ENCODE measurements at places on chromosomes 2 and 18. TPM values are rescaled to one million over a fixed set of nuclear protein-coding genes. Genes with fewer than 3 reads are reported as not detected.

DNA sequence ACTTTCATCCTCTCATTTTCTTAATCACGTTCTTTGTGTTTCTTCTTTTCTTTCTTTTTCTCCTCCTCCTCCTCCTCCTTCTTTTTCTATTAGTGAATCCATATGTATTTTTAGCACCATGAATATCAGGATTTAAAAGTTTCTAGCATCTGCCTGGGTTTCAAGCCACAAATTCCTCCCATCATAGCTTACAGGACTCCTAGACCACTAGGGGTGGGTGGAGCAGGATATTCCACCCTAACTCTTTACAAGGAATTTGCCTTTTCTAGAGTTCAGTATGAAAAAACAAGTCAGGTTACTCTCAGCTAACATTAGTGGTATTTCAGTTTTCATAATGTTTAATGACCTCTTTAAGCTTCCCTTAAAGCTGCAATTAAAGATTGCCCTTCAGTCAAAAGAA lies 19.1 kb upstream of the LRRTM1 start:
- DNase-seq: no peak

GRCh38 chr2:102235042-102235473 lies 48.2 kb downstream of the IL1RL2 start:
- no peak for DNase-seq

GRCh38 chr2:221792971-221793521 lies 220.9 kb upstream of the EPHA4 start:
- DNase-seq: no peak

- no peak for DNase-seq
These were observed 1.6 kb upstream of the SLC5A7 start for GRCh38 chr2:107984707-107985106.

DNA sequence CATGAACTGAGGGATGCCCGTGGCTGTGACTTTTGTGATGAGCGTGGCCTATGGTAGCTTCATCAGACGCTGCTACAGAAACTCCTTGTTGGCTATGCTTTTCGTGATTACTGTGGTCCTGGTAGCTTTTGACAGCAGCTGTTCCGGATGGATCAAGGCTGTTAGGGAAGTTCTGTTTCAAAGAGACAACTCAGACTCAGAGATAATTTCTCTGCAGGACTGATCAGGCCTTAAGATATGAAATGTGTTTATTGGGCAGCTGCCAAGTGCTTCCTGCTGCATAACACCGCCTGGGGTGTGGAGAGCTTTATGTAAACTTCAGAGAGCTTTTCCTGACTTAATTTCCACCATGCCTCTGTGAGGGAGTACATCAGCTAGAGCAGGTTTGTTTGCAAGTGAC lies 243.8 kb downstream of the TSN start:
- DNase-seq: no peak

GRCh38 chr2:1990151-1990589 lies 245.9 kb upstream of the PXDN start:
- no peak for DNase-seq

DNA sequence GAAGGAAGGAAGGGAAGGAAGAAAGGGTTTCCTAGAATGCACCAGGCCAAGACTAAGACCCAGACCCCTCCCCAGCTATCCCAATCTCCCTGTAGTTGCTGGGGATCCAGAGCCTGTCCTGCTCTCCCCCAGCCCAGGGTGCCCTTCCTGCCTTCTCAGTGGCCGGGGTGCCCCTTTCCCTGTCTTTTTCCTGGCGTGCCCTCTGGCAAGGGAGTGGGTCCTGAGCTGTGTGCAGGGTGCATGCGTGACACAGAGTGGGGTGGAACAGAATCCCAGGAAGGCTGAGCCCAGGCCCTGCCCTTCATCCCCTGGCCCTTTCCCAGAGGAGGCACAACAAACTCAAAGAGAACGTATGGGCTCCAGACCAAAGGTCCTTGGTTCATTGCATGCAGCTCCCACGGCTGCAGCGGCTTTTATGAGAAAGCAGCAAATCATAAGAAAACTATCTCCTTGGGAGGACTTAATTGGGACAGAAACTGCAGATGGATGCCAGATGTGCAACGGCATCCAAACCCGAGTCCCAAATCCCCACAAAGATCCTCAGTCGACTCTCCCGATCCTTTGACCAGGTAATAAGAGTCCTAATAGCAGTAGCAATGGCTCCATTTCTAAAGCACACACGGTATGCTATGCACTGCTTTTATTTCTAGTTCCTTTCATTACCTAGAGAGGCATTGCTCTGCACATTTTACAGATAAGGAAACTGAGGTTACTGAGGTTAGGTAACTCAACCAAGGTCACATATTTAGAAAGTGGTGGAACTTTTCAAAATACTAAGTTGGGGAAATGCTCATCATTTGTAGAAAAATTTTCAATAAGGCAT lies 12.7 kb upstream of the ARID5A start:
- DNase-seq: no peak

DNA sequence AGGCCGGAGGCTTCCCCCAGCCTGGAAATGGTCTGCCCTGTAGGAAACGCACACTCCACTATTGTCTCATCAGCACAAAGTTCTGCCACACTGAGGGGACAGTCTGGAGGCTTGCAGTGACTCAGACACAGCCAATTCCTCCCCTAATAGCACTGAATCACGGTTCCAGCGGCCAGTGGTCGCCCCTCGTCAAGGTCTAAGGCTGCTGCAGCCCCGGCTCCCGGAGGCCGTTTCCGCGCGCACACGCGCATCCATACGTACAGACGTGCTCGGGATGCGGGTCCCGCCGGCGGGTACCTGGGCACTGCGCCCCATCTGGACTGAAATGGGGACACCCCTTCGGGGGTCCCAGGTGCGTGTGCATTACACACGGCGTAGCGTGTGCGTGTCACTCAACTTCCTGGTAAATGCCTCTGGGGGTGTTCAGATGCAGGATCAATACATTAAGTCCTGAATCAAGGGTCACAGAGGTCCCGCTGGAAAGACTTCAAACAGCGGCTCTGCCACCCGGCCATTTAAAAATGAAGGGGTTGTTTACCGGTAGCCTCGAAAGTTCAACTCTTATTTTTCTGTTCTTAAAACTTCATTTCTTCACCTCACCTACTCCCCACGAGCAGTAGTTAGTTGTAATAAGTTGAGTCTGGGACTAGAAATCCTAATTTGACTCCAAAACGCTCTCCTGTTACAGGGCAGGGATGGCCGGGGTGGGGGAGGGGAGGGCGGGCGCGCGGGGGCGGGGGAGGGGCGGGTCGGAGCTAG lies 572 bp upstream of the ZNF516 start:
- no peak for DNase-seq

GRCh38 chr2:146412625-146413024 lies 1432.2 kb upstream of the ACVR2A start:
- DNase-seq: no peak

DNA sequence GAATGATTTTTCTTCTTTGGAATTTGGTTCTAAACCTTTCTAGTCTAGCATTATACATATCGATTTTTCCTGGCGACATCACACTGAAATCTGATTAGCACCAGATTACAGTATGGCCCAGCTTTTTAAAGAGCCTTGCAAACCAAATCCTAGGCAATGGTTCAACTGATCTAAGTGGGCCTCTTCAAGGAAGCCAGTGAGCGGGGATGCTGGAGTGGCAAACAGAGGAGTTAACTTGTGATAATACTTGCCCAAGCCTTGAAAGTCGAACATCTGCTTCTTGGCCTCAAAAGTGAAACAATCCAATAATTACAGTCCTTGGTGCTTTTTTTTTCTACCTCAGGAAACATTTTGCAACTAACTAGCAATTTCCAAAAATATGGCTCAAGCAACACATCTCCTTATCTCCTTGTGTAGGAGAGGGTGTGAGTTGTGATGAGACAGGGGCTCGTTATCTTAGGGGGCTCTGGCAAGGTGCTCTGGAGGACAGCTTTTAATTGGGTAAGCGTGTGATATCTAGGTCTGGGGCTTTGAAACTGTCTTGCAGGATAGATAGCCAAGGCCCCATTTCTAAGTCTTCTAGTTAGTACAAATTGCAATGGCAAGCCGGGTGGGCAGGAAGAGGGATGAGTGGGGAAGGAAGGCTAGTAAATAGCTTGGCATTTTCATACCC lies 240.2 kb upstream of the CCDC68 start:
- no peak for DNase-seq

- no peak for DNase-seq
These were observed 153.6 kb downstream of the CCDC85A start for GRCh38 chr2:56337342-56337741.

DNA sequence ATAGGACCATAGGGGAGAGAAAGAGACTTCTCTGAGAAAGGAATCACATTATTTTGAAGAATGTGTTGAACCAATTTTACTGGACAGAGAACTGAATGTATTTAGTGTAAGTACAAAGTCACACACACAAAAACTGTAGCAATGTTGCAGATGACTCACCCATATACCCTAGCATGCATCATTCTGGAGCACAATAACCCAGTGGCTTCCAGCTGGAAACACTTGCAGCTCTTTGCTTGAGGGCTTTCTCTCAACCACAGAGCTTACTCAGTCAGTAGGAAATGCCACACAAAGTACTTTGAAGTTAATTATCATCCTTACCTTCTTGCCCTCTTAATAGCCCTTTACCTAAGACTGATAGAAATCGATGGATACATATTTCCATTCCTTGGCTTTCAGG lies 760.0 kb upstream of the FSHR start:
- DNase-seq: no peak

DNA sequence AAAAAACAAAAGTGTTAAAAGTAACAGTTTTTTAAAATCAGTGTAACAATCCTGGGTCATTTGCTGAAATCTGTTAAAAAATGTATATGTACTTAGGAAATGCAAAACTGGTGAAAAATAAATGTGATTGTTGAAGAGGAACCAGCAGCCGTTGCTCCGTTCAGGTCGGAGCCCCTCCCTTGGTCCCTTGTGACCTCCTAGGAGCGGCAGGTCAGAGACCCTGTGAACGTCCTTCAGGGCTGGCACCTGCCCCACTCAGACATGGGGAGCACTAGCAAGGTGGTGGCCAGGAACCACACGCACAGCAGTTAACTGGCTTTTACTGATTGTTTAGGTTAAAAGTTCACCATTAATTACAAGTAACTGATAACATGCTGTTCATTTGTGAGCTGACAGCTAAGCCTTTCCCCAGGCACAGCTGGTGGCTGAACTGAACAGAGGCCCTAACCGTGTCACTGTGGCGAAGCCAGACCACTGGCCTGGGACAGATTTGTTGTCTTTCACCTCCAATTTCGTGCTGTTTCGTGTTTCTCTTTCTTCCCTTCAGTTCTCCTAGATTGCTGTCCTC lies 159.2 kb upstream of the ALKAL2 start:
- DNase-seq: no peak

DNA sequence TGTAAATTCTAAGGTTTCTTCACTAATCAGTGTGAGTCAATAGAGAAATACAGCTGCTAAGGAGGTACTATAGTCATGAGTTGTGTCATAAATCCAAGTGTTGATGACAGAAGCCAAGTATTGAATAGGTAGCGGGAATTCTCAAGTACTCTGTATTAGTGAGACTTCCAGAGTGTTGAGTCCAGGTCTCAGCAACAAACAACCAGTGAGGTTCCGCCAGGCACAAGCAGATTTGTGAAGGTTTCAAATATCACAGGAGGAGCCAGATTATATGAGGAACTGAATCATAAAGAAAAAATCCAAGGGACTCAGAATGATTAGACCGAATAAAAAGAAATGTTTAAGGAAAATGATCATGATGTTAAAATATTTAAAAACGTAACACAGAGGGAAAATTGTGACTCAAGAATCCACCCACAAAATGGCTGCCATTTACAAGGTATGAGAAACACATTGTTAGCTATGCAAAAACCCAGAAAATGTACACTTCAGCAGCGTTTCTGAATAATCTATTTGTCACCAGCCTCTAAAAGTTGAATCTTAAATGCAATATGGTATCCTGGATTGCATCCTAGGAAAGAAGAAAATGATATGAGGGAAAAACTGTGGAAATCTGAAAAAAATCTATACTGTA lies 27.3 kb upstream of the EVA1A start:
- no peak for DNase-seq

DNA sequence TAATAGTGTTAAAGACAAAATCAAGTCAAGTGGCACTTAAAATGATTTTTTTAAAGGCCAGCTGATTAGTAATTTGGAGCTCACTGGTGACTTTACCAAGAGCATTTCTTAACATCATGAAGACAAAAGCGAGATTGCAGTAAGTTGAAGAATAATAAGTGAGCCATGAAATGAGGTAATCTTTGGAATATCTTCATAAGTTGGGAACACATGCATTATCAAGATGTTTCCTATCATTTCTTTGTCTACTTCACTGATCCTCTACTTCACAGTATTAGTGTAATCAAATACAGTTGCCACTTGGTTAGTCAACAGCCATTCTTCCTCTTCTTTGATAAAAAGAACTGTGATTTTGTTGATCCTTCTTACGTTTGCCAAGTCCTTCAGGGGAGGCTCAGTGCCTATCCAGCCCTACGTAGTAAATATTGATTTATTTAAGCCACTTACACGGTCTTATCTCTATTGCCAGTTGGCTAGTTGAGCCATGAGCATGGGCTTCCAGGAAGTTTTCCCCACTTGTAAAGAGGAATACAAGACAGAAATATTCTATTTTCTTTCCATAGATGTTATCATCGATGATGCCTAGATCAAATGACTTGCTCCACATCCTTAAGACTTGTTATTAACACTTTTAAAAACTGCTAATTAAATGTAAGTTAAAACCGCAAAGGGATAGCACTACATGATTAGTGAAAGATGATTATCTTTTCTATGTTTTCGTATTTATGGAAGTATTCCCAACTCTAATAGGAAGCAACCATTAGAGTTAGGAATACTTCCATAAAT lies 46.1 kb downstream of the YES1 start:
- DNase-seq: no peak

DNA sequence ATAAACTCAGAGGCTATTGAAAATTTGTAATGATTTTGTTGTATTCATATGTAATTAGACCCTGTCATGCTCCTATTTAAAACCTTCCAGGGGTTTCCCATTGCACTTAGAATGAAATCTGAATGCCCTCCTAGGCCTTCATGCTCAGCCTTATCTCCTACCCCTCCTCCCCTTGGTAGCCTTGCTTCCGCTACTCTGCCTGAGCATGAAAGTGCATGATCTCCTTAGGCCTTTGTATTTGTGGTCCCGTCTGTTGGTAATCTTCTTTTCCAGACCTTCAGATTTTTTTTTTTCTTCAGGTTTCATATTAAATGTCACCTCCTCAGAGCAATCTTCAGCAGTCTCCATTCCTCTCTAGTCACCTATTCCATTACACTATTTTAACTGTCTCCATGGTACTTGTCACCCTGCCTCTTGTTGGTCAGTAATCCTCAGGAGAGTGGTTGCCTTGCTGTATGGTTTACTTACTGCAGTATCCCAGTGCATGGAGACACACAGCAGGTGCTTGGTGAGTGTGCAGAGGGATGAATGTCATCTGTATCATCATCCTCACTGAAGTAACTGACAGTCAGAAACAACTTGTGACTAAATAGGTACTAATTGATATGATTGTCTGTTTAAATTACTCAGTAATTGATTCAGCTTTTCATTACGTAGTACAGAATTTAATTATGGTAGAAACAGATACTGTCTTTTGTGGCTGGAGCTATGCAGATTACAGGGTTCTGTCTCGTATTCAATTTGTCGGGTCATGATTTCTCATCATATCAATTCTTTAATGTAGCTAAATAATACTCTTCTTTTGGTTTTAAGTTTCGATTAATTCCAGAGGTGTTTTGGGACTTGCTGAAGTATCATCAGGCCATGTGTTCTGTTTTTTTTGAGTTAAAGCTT lies 63.9 kb downstream of the PHLPP1 start:
- no peak for DNase-seq

PTH2R gene
- polyA plus RNA-seq: not detected

VSNL1 gene
- not detected for polyA plus RNA-seq

ZSWIM2 gene
- not detected for polyA plus RNA-seq

GAL3ST2 gene
- 0.14 TPM for polyA plus RNA-seq

RFTN2 gene
- polyA plus RNA-seq: not detected

SDC1 gene
- not detected for polyA plus RNA-seq

ST8SIA5 gene
- polyA plus RNA-seq: not detected

IL36RN gene
- not detected for polyA plus RNA-seq

RMDN2 gene
- 3.1 TPM for polyA plus RNA-seq

DES gene
- not detected for polyA plus RNA-seq

NT5DC4 gene
- not detected for polyA plus RNA-seq

ING5 gene
- polyA plus RNA-seq: 31.7 TPM
